ENCODE measurements at places on chromosomes 7 and 10. TPM values are rescaled to one million over a fixed set of nuclear protein-coding genes. Genes with fewer than 3 reads are reported as not detected.

GRCh38 chr10:124026589-124026939, 66.8 kb downstream of the CHST15 start:
- DNase-seq: no peak

DNA sequence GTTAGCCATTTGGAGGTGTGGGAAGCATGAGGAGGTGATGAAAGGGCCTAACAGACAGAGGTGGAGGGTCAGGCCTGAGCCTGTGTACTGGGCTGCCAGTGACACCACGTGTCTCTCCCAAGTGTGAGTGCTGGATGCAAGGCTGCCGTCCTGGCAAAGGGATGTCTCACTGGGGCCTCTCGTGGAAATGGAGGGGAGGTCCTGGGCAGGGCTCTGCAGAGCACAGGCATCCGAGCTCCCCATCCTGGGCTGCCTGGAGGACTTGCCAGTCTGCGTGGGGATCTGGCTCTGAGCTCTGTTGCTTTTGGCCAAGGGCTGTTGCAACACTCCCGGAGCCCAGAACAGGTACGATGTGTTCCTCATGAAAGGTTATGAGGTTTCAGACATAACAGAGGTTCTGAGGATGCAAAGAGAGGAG, 77.3 kb downstream of the GRK5 start:
- no peak for DNase-seq

DNA sequence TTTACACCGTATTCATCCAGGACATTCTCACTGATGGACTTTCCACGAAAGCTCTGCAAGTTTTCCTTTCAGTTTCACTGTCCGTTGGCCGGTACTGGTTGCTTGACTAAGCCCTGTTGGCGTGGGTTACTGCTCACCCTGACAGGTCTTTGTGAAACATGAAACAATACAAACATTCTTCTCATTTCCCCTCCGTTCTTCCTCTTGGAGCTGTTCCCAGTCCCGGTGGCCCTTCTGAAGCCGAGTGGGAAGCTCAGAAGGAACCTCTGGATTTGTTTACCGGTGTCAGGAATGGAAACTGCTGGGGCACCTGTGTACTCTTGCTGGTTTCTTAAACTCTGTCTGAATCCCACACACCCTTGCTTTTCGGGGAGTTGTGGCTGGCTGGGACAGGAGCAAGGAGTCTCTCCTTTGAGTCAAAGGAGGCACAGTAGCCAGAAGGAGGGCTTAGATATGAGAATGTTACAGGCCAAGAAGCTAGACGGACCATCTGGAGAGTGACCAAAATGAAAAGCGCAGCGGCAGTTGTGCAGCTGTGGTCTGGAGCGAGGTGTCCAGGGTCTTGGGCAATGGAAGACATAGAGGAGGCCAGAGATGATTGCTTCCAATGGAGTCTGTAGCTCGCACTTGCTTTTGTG, 45.7 kb downstream of the LYZL2 start:
- DNase-seq: peak; percentile 27

GRCh38 chr7:114508086-114508485, 93.5 kb downstream of the FOXP2 start:
- DNase-seq: no peak

Gene NEURL1
- 0.30 TPM for total RNA-seq

GRCh38 chr10:33238643-33239042, 95.8 kb downstream of the NRP1 start:
- no peak for DNase-seq

DNA sequence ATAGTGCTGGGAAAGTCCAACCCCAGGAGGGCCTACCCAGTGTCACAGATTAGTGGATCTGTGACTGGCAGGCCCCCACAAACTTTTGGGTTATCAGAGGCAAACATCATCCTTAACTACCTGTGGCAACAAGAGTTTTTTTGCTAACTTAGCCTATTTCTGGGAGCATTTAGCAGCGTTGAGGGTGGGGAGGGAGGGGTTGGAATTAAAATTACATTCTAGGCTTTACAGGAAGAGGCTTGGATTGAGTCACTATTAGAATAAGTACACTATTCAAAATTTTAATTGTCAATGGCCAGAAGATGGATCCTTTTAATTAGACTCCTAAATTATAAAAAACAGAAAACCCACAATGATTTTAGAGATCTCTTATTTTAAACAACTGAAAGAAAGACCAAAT, 267.9 kb upstream of the NPSR1 start:
- no peak for DNase-seq

DNA sequence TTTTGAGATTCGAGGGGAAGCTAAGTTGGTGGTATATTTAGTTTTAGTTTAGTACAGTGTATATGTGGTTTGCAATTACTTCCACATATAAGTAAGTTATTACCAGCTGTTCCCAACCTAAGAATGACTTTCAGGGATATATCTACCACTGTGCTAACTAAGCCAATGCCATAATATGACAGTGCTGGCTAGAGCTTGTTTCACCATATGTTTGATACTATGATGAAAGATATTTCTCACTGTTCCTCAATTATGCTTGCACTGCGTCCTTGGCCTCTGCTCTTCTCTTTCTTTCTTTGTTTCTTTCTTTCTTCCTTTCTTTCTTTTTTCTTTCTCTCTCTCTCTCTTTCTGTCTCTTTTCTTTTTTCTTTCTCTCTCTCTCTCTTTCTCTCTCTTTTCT, 113.8 kb upstream of the SKAP2 start:
- no peak for DNase-seq

GRCh38 chr7:37366445-37366844, 82.2 kb downstream of the ELMO1 start:
- no peak for DNase-seq

Gene MACROH2A2
- total RNA-seq: not detected

Gene GOLGA7B
- not detected for total RNA-seq

Gene AKR1C8
- not detected for total RNA-seq
